ENCODE measurements at places on chromosomes 2 and 18.

GRCh38 chr18:55838841-55839240 lies 250.8 kb upstream of the TCF4 start:
- no peak for DNase-seq

GRCh38 chr2:171530378-171530777 lies 8.1 kb downstream of the CYBRD1 start:
- no peak for DNase-seq

GRCh38 chr18:50119296-50119695 lies 75.7 kb downstream of the MYO5B start:
- DNase-seq, result no peak

- no peak for DNase-seq
Observed at GRCh38 chr2:132608311-132608710, 61.7 kb downstream of the LYPD1 start.

DNA sequence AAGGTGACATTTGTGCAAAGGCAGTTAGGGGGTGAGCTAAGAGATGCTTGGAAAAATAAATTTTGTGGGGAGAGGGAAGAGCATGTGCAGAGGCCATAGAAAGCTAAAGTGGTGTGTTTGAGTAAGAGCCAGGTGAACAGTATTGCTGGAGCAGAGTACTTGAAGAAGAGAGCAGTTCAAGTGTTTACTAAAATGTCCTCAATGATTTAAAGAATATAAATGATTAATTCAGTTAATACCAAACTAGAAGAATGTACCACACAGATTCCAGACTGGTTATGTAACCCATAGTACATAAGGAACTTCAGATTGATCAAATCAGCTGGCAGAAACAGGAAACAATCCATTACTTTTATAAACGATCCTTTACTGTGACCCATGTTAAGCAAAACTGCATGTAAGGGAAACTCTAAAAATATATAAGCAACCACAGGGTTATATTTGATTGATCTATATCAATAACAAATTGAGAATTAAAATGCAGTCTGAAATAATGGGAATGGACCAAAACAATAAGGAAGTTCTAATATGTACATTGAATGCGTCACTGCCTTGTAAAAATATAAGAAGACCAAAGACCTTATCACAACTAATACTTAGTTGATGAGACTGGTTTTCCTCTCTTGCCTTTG lies 76.9 kb downstream of the LDAH start:
- no peak for DNase-seq

GRCh38 chr2:171487201-171487600 lies 35.1 kb upstream of the CYBRD1 start:
- no peak for DNase-seq

DNA sequence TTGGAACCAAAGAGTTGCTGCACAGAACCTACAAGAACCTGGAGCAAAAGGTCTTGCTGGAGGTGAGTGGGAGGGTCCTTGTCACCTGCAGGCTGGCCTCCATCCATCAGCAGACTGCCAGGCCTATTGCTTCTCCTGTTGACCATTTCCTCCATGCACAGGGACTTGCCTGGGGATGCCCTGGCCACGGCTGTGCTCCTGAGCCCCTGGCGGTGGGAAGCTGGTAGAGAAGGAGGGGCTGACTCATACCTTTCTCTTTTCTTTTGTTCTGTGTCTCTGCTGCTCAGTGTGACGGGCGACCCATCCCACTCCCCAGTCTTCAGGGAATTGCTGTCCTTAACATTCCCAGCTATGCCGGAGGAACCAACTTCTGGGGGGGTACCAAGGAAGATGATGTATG lies 102.6 kb downstream of the DGKD start:
- DNase-seq, result no peak

- no peak for DNase-seq
Observed at GRCh38 chr2:227390468-227391256, 2.9 kb upstream of the SCYGR1 start.

GRCh38 chr2:226151157-226151556 lies 648.5 kb downstream of the IRS1 start:
- DNase-seq, result no peak

DNA sequence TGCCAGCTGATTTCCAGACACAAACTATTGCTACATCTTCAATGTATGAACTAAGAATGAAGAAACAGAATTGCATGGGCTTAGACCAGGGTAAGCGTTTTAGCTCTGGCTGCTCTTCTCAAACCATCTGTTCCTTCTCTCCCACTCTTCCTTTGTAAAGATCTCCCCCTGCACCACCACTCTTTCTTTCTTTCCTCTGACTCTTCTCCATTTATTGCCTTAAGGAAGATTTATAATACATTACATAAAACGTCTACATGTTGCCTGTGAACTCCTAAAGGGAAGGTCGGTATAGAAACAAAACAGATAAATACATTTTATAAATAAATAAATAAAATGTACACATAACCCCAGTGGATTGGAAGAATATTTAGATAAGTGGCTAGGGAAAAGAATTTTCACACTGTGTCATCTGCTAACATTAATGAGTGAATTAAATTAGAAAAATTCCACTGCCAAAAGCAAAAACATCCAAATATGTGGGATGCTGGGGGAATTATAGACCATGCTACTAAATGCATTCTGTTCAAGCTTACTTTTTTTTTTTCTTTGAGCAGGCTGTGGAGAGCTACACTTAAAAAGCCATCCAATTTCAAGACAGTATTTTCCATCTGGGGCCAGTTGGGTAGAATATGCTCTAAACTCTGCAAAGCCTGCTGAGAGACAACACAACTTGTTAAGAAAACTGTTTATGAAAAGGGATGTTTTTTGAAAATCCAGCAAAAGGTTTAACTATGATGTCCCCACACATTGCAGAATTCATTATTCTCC lies 41.5 kb downstream of the NCKAP5 start:
- DNase-seq, result no peak

GRCh38 chr2:67561457-67561965 lies 164.4 kb downstream of the ETAA1 start:
- DNase-seq, result peak; percentile 57

GRCh38 chr2:163563336-163563735 lies 172.5 kb downstream of the FIGN start:
- no peak for DNase-seq

GRCh38 chr2:51807229-51807628 lies 775.3 kb upstream of the NRXN1 start:
- DNase-seq, result peak; percentile 2

DNA sequence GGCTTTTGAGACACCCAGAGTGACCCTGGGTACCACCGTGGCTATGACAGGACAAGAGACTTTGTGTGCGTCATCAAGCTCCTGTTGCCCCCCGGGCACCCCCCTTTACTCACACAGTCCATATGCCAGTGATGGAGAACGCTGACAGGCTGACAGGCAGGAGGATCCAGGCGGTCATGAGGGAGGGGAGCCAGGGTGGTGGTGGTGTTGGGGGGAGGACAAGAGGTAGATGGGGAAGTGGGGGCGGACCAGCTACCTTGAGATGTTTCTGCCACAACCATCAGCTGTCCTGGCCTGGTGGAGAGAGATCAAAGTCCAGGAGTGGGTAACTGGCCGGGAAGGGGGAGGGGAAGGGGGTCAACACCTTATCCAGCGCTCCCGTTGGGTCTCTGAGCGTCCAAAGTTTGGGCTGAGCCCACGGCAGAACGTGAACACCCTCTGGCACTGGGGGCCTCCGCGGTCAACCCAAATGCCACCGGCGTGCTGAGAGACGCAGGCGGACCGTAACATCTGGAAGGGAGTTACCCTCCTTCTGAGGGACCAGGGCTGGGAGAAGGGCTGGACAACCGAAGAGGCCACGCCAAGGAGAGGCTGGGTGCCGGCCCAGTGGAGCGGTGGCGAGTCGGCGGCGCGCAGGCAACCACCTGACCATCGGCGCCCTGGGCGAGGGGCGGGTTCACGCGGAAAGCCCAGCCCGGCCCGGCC lies 575 bp downstream of the TMEM150A start:
- no peak for DNase-seq

All from fibroblast of skin of right quadriceps (primary cell).